ENCODE measurements at places on chromosomes 5 and 9. TPM values are rescaled to one million over a fixed set of nuclear protein-coding genes. Genes with fewer than 3 reads are reported as not detected.
A peak's percentile ranks its signal among the peaks of the same experiment; 100 is the strongest.

The SLC36A1 gene
- 6.9 TPM for total RNA-seq

GRCh38 chr5:109247986-109248385, 161.8 kb downstream of the PJA2 start:
- no peak for DNase-seq

DNA sequence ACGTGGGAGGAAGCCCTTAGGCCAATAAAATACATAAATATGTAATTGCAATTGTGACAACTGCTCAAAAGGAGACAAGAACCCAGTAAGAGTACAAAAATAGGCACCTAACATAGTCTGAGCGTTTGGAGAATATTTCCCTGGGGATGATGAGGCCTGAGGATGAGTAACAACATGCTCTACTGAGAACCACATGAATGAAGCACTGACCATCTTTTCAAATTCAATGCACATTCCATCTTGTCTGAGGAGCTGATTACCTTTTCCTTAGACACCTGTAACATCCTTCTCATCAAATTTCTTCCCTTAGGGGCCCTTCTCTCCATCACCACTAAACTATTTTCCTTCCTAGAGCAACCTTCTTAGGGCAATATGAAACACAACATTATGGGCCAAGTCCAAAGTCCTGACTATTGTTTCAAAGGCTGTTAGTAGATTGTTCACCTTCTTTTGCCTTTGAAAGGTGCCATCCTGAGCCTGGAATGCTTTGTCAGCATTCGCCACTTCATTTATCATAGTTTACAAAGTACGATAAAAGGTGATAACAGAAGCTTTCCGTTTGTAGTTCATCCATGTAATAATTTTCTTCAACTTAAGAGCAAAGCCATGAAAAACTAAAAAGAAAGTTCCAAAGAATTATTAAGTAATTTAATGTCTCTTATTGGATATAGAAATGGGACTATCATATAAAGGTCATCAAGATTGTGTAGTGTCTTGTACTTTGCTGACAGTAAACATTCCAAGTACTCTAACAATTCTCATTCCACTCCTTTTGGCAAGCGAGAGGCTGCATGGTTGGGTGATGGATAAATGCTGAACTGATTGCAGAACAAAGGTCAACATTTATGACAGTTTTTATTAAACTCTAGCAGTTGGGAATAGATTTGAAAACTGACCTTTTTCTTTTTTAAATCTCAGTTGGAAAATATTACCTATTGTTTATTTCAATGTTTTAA, 471.3 kb downstream of the PDE4D start:
- no peak for DNase-seq

GRCh38 chr5:132433141-132433540, 57.4 kb downstream of the IRF1 start:
- no peak for DNase-seq

DNA sequence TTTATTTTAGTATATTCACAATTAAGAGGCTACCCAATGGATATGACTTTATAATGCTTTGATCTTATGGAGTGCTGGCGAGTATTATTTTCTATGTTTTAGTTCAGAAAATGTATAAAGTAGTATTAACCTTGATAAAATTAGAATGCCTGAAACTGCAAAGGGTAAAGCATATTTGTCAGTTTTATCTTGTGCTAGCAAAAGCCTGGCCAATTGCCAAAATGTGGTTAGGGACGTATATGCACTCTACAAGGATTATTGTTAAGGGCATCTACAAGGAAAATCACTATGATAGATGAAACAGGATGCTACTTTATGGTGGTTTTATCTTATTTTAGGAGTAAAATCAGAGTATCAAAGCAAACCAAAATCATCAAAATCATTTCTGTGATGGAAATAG, 281.7 kb downstream of the CCDC171 start:
- no peak for DNase-seq

- DNase-seq, result no peak
These were observed 2.3 kb downstream of the EFNA5 start for GRCh38 chr5:107668154-107669095.

GRCh38 chr5:158920736-158921135, 179.0 kb downstream of the EBF1 start:
- no peak for DNase-seq

The FAXDC2 gene
- 118 TPM for total RNA-seq

GRCh38 chr9:98359569-98359968, 104.1 kb upstream of the TBC1D2 start:
- DNase-seq, result peak; percentile 47

- DNase-seq, result no peak
These were observed 81.5 kb upstream of the NIPAL4 start for GRCh38 chr5:157378509-157378908.

- DNase-seq, result no peak
These were observed 156.6 kb upstream of the DMRT1 start for GRCh38 chr9:684941-685340.

GRCh38 chr5:2921176-2921575, 169.7 kb upstream of the IRX2 start:
- DNase-seq, result no peak

DNA sequence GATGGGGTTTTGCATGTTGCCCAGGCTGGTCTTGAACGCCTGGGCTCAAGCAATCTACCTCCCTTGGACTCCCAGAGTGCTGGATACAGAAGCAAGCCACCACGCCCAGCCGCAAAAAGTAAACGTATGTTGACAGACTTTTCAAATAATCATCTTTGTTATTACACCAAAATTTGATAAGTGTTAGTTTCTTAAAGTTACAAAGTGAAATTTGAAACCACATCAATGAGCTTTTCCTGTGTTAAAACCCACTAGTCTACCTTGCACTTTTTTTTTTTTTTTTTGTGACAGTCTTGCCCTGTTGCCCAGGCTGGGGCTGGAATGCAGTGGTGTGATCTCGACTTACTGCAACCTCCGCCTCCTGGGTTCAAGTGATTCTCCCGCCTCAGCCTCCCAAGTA, 29.9 kb downstream of the SPACA9 start:
- no peak for DNase-seq

The CARTPT gene
- total RNA-seq, result 39.8 TPM

The ANKRD33B gene
- 2.7 TPM for total RNA-seq

The YTHDC2 gene
- total RNA-seq, result 21.6 TPM

The CD180 gene
- total RNA-seq, result 0.55 TPM

The PLAC8L1 gene
- total RNA-seq, result 0.82 TPM

DNA sequence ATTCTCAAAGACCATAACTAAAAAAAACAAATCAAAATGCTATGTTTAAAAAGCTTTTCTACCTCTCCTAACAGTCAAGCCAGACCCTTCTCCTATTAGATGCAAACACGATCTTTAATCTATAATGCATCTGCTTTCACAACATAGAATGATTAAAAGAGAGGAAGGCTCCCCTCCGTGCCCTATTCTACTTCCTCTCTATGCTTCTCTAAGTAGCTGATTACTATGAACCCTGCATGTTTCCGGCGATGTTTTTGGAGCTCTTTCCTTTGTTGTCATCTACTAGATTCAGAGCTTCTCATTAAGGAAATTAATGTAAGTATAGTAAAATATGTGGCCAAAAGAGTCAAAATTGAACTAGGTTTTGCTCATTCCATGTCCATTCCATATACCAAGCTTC, 29.2 kb upstream of the CEP120 start:
- DNase-seq, result no peak

GRCh38 chr5:21603796-21604195, 1249.3 kb downstream of the CDH12 start:
- DNase-seq, result no peak

- no peak for DNase-seq
These were observed 81.2 kb upstream of the DNAH5 start for GRCh38 chr5:14025569-14026286.

The LAMC3 gene
- under 0.01 TPM for total RNA-seq

DNA sequence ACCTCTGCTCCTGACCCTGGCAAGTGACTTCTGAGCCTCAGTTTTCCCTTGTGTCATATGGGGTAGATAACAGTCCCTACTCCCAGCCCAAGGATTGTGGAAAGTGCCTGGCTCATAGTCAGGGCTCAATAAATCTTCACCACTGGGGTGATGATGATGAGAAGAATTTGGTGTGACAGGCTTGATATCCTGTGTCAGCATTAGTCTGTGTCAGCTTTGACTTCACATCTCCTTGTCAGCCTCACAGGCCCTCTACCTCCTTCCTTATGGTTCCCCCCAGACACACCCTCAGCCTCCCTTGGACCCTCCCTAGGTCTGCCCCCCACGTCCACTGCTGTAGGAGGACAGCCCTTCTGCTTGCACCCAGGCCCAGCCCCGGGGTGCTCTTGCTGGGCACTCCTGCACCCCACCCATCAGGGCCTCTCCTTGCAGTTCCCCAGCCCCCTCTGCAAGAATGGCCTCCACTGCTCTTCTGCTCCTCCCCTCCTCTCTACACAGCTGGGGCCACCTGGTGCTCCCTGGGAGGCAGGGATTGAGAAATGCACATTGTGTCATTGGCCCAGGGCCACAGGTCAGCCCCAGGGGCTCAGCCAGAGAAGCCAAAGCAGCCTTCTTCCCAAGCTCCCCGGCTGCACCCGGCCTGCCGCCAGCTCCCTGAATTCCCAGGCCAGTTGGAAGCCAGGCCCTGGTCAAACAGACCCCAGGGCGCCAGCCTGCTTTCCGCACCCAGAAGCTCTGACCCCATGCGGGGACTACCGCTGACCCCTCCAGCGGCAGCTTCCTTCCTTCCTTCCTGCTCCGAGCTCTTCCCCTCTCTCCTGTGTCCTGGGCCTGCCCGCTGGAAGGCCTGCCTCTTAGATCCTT, 7.7 kb downstream of the FGFR4 start:
- DNase-seq, result peak; percentile 96

- no peak for DNase-seq
These were observed 69.4 kb downstream of the EBF1 start for GRCh38 chr5:159030357-159030756.

DNA sequence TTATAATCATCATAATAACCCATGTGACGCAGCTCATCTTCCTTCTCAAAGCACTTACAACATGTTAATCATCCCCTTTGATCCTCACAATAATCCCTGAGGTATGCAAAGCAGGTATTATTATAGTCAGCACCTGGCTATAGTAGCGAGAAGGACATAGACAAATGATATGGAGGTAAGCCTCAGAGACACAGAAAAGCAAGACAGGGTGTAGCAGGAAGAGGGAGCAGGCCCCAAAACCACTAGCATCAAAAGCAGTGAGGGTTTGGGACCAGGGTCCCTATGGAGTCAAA, 139.2 kb upstream of the SLC30A5 start:
- DNase-seq, result no peak

The ORM2 gene
- total RNA-seq, result not detected

DNA sequence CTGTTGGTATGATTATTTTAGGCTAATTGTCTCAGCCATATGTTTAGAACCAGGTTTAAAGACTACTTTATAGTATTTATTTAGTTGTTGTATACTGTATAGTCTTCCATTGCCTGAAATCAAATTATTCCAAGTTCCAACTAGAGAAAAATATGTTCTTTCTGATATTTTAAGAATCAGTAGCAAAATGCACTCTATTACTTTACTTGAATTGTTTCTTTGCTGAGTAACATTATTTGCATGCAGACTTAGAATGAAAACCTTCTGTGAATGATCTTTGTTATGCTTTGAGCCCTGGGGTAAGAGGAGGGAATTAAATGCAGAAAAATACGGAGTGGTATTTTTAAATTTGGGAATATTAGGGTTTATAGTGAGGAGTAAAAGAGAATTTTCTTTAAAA, 47.9 kb downstream of the MEGF10 start:
- no peak for DNase-seq

The FBXW2 gene
- 61.8 TPM for total RNA-seq

DNA sequence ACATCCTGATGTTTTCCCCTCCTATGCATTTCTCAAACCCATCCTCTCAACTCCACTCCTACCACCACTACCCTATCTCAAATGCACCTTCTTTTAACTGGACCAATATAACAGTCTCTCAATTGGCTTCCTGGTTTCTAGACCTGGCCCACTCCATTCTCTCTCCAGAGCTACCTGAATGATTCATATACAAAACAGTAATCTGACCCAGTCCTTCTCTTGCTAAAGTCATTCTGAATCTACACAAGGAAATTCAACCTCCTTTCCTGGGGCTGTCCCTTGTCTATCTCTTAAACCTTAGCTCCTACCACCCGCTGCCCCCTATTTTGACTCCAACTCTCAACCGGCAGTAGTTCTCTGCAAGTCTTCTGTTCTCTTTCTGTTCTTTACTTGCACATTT, 97.2 kb downstream of the PCSK1 start:
- no peak for DNase-seq

DNA sequence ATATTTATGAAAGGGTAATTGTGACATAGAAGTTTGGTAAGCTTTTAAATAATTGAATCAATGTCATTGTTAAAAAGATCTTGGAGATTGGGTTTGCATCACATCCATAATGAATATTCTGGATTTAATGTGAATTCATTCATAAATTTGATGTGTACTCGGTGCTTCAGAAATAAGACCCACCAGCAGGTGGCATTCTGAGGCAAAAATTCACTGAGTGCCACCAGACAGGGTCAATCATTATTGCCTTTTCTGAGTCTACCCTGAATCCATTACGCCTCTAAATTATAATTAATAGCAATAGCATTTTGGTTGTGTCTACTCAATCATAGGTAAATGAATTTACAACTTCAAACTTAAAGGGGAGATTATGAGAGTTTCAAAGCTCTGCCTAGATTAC, 1.0 kb downstream of the TRPC7 start:
- no peak for DNase-seq

The CTXN3 gene
- total RNA-seq, result not detected

DNA sequence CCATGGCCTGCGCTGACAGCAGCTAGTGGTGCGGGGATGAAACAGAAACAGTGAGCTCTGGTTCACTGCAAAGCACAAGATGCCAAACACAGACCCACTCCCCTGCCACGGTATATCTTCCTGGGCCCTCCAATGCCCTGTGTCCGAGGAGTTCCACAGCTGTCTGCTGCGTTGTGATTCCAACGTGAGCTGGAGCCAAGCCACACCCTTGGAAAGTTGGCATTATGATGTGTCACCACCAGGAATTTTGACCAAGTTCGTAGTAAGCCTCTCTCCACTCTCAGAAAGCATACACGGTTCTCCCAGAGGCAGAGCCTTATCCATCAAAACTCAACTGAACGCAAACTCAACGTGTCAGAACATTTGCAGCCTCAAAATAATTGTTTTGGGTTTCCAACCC, 55.6 kb downstream of the MACROH2A1 start:
- peak; percentile 41 for DNase-seq

The CNTNAP3B gene
- total RNA-seq, result 26.0 TPM

DNA sequence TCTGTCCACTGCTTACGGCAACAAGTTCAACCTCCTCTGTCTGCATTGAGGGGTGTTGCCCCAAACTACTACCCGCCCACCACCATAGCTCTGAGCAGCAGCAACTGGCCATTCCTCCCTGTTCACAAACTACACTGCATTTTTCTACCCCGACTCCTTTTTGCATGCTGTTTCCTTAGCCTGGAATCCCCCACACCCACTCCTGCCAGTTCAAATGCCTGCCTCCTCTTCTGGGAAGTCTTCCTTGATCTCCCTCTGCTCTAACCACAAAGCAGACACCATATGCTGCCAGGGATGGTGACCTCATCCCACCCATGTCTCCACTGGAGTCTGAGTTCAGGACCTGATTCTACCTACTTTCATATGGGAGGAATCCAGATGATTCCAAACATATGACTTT, 13.3 kb downstream of the ALDH1B1 start:
- no peak for DNase-seq

The SNX18 gene
- total RNA-seq, result 37.8 TPM

All from sigmoid colon (tissue), 7 donors.